Cerebellar nuclear complex (tissue), 1 donor: ENCODE measurements at places on chromosomes 12 and 14.

DNA sequence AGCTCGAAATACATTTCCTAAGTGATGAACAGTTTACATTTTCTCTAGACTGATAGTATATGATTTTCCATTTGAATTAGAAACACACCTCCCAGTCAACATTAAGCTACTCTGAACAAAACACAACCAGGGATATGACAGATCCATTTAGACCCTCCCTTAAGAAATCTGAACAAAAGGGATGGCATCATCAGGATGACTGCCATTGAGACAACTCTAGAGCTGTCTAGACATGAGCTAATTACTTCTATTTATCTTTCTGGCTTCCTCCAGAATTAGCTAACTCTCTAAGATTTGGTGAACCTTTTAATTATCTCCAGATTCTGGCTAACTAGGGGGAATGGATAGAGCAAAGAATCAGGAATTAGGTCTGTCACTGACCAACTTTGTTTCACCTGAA is 92.9 kb upstream of the IGF1 start:
- DNase-seq: no peak

DNA sequence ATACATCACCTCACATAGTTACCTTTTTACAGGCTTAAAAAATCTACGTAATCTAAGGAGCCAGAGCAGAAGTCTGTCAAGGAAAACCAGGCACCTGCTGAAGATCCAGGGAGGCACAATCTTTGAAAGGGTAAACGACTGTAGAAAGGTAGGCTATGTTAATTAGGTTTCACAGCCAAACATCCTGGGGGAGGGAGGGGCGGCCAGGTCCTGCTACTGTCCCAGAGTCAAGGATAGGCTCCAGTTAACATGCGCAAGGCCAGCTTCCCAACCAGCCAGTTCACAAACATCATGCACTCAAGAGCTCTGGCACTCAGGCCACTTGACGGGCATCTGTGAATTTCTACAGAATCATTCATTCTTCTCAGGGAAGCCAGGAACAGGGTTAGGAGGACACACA is 22.9 kb downstream of the NIN start:
- DNase-seq: no peak

DNA sequence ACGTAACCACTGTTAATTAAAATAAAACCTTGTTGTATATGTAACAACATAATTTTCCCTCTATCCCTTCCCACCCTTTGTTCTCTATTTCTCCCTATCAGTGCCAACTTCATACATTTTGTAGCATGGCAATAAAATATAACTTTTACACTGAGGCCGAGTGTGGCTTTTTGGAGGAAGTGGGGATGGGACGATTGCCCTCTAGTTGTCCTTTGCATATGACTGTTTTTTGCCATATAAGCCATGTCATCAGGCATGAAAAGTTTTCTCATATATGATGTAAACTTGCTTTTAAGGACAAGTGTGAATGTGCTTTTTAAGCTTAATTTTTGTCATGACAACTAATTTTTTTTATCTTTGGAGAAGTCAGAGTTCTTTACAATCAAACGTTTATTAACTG is 6.2 kb upstream of the CCT2 start:
- DNase-seq: no peak

DNA sequence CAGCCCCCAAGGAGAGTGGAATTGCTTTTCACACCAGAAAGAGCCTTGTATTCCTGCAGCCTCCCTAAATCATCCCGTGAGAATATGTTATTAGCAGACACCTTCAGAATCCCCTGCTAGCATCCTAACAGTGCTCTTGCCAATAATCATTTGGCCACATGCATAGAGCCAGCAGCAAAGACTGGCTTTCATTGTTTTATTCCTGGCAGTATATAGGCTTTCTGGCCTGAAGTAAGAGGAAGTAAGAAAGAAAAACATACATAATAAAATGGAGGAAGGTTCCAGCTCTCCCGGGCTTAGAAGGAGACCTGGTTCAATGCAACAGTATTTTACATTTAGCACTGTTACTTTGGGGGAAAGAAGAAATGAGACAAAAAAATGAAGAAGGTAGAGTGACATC is 176.7 kb upstream of the ATF7IP start:
- no peak for DNase-seq

DNA sequence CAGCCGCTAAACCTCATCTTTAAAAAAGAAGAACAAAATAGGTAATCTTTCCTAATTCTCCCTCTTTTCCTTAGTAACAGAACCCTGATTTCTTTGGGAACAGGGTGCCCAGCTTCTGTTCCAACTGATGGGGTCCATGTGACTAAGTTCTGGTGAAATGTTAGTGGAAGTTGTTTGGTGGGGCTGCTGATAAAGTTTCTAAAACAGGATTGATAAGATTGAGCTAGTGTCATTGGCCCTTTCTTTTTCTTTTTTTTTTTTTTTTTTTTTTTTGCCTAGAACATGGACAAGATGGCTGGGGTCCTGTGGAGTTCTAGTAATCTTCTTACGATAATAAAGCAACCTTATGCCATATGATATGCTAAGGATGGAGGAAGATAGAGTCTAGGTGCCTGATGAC is 16.2 kb upstream of the TUBA1B start:
- DNase-seq: no peak

DNA sequence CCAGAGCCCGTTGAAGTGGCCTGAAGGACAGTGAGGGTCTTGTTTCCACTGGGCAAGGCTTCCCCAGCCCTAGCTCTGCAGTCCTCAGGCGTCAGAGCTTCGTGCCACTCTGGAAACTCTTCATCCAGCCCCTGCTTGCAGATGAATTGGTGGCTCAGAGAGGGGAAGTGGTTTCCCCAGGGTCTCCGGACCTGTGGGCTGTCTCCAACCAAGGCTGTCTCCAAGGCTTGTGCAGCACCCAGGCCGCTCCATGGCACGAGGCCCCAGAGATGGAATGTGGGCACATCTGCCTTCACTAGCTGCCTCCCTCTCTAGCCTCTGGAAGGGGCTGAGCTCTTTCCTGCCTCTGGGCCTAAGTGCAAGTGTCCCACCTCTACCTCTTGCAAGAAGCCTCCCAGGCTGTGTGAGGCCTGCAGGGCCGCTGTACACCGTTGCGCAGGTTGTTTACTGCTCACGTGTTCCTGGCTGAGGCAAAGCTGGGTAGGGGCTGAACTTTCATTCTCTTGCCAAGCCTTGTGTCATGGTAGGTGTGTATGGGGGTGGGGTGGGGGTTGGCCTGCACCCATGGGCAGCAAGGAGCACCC is 11.1 kb downstream of the RIN3 start:
- DNase-seq: no peak

GRCh38 chr12:62128175-62128975 is 131.8 kb upstream of the USP15 start:
- DNase-seq: no peak
